CD4-positive, alpha-beta T cell treated with Interleukin-6 at 100 ng/mL for 8 hours (primary cell): ENCODE measurements at places on chromosomes 12 and 14.

DNA sequence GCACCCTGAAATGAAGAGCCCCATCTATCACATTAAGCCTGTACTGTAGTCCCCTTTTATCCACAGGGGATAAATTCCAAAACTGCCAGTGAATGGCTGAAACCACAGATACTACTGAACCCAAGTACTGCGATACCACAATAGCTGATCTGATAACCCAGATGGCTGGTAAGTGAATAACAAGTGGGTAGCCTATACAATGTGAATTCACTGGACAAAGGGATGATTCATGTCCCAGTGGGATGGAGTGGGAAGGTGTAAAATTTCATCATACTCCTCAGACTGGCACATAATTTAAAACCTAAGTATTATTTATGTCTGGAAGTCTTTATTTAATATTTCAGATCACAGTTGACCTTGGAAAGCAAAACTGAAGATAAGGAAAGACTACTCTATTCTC is 201.3 kb downstream of the GPHN start:
- DNase-seq, result no peak

GRCh38 chr12:32736445-32736844 is 19.3 kb downstream of the YARS2 start:
- no peak for DNase-seq

DNA sequence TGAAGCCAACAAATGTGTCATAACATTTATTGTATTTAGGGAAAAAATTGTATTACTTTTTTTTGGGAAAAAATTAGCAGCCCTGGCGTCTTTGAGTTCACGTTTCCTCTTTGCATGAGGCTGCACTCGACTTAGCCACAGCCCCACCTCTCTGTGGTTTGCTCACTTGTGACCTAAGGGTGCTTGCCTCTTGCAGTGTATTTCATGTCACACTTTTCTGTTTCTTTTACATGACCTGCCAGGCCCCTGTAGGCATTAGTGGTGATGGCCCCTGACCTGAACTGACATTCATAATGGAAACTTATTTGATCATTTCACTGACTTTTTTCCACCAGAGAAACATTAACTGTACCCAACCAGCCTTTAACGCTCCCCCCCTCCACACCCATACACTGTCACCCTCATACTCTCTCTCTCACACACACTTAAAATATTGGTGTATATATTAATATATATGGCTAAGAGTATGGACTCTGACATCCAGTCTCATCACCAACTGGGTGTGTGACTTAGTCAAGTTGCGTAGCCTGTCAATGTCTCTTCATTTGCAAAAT is 122.9 kb downstream of the PRKCH start:
- DNase-seq, result peak; percentile 68

- DNase-seq, result no peak
These were observed 15.2 kb upstream of the PTPRB start for GRCh38 chr12:70652451-70652850.

GRCh38 chr12:32702946-32703345 is 23.8 kb downstream of the DNM1L start:
- DNase-seq, result no peak

DNA sequence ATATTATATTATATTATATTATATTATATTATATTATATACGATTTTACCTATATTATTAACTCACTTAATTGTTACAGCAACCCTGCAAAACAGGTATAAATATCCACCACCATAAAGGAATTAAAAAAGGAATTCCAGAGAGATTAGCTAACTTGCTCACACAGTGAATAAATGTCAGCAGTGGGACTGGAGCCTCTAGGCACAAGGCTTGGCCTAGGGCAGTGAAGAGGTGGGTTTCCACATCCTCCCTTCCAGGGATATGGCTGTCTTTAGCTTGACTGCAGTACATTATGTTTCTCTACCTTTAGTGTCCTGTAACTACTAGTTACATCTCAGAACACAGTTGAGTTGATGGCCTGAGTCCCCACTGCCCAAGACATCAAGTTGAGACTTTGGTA is 166.9 kb downstream of the SLC15A5 start:
- DNase-seq, result no peak

DNA sequence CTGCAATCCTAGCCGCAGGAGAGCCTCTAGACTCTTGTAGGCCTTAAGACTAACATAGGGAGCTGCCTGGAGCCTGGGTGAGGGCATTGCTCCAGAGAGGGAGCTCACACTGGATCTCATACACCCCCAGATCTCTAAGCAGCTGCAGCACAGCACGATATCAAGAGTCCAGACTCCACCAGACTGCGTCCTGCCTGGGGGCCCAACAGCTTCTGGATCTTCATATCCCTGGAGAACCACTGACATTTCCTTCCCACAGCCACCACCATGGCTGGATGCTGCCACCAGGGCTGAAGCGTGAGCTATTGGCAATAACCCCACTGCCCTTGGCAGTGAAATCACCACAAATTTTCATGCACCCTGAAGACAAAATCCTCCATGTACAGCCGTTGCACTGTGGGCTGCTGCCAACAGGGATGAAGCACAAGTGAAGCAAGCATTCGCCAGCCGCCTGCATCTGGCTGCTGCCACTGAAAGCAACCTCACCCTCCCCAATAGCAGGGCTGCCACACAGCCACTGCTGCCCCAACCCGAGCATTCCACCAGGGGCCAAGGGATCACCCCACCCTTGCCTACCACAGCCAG is 28.2 kb downstream of the CACNA2D4 start:
- DNase-seq, result no peak

GRCh38 chr14:101198398-101199027 is 295.0 kb upstream of the RTL1 start:
- no peak for DNase-seq

DNA sequence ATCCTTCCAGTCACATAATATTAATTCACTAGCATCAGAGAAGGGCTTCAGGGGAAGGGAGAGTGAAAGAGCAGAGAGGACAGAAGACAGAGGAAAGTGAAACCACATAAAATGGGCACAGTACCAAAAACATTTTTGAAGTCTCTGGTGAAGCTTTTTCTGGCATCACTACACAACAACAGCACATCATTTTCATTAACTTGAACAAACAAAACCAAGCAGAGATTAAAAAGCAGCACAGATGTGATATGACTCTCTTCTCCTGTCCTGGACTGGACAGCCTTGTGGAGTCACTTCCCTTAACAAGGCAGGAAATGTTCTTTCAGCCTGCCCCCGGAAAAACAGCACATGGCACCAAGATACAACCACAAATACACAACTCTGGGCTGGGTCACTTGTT is 112.0 kb downstream of the TSPAN8 start:
- DNase-seq, result no peak

- DNase-seq, result peak; percentile 65
These were observed 6.1 kb upstream of the AMIGO2 start for GRCh38 chr12:47085815-47086252.

DNA sequence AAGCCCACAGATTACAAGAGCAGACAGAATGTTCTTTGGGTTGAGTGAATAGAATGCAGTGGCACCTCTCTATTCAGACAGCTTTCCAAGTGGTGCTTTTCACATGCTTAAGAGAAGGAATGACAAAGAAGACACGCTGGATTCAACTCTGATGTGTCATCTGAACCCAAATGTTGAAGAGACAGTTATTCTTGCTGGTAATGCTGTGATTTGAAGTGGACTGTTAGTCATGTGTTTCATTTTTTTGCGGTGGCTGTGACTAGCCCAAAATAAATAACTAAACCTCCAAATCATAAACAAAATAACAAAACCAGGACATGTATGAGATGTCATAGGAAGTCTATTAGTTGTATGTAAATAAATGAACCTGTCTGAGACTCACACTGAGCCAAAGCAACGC is 391.8 kb upstream of the PRICKLE1 start:
- no peak for DNase-seq

DNA sequence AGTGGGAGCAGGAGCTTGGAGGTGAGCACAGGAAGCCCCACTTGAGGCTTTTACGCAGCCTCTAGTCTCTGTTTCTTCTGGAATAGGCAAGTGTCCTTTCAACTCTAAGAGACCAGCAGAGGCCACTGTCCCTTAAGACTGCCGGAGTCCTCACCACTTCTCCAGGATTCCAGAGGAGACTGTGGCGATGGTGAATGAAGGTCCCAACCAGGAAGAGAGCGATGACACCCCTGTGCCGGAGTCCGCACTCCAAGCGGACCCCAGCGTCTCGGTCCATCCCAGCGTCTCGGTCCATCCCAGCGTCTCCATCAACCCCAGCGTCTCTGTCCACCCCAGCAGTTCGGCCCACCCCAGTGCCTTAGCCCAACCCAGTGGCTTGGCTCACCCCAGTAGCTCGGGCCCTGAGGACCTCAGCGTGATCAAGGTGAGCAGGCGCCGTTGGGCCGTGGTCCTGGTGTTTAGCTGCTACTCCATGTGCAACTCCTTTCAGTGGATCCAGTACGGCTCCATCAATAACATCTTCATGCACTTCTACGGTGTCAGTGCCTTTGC is 442 bp downstream of the FLVCR2 start:
- no peak for DNase-seq

DNA sequence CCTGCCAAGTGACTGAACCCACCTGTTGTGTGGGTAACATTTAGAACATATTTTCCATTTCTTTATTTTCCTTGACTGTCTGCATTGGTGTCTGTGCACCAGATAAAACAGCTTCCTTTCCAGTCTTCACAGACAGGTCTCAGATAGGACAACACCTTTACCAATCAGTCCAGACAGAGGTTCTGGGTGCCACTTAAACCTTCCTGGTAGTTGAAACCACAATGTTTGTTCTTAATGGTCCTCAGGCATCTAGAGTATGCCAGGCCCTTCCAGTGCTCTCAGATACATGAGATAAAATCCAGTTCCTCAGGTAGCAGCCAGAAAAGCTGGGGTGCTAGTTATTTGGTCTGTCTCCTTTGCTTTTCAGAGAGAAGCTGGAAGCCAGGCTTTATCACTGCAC is 7.0 kb upstream of the CLEC2D start:
- DNase-seq, result peak; percentile 22

GRCh38 chr12:46503637-46504175 is 131.1 kb upstream of the SLC38A2 start:
- no peak for DNase-seq

- peak; percentile 41 for DNase-seq
These were observed 3.9 kb upstream of the POC1B start for GRCh38 chr12:89529738-89530137.

GRCh38 chr12:91264178-91264577 is 81.6 kb upstream of the DCN start:
- DNase-seq, result no peak

GRCh38 chr12:1429980-1430379 is 164.4 kb downstream of the FBXL14 start:
- DNase-seq, result no peak

GRCh38 chr12:56231184-56231582 is 1.3 kb downstream of the SLC39A5 start:
- no peak for DNase-seq

GRCh38 chr12:93098077-93098476 is 169.0 kb upstream of the EEA1 start:
- DNase-seq, result peak; percentile 54

DNA sequence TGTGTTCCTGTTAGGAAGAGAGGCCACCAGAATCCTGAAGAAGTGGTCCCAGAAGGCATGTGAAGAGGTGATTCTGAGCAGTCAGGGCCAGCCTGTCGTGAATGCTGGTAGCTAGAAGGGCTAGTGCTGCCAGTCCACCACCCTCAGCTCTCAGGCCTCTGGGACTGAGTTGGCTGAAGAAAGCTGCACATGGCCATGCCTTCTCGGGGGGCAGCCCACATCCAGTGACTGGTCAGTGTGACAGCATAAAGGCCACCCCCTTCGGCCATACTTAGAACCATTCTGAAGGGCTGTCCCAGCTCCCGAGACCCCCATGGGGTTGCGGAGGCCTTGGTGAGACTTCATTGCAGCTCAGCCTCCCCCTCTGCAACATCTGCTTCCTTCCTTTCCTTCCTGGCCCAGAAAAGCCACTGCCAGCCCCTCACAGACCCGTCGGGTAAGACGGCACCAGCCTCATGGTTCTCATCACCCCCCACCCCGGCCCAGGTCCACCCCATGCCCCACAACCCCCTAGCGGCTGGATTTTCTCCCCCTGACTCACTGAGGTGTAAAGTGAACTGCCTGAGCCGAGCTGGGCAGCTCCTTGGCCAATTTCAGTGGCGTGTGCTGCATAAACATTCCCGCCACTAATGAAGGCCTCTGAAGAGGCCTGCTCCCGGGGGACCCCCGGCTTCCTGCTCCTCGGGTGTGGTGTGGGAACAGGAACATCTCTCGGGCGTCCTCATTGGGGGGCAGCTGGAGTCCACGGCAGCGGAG is 49.5 kb upstream of the DIO3 start:
- no peak for DNase-seq

DNA sequence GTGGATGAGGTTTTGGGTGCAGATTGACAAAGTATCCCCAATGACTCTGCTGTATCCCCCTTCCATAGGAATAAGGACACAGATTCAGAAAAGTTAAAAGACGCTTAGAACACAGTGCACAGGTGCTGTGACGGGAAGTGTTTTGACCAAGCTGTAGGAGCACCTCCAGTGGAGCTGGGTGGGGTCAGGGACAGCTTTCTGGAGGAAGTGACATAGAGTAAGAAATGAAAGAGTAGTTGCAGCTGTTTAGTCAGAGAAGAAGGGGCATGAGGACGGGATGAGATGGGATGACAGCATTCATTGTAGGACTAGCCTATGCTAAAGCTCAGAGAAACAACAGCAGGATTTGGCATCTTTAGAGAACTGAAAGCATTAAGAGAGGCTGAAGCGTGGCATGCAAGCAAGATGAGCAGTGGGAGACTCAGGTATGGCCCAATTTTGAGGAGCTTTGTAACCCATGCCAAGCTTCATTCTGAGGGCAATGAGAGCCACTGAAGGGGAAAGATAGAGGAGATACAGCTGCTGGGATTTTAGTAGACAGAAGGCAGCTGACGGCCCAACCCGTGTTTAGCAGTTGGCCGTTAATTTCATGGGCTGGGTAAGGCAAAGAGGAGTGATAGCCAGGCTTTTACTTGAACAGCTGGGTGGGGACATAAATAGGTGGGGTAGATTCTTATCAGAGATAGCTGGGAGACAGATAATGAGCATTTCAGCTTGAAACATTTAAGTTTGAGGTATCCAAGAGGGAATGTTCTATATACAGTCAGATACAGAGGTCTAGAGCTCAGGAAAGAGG is 131.8 kb upstream of the KRAS start:
- peak; percentile 51 for DNase-seq

DNA sequence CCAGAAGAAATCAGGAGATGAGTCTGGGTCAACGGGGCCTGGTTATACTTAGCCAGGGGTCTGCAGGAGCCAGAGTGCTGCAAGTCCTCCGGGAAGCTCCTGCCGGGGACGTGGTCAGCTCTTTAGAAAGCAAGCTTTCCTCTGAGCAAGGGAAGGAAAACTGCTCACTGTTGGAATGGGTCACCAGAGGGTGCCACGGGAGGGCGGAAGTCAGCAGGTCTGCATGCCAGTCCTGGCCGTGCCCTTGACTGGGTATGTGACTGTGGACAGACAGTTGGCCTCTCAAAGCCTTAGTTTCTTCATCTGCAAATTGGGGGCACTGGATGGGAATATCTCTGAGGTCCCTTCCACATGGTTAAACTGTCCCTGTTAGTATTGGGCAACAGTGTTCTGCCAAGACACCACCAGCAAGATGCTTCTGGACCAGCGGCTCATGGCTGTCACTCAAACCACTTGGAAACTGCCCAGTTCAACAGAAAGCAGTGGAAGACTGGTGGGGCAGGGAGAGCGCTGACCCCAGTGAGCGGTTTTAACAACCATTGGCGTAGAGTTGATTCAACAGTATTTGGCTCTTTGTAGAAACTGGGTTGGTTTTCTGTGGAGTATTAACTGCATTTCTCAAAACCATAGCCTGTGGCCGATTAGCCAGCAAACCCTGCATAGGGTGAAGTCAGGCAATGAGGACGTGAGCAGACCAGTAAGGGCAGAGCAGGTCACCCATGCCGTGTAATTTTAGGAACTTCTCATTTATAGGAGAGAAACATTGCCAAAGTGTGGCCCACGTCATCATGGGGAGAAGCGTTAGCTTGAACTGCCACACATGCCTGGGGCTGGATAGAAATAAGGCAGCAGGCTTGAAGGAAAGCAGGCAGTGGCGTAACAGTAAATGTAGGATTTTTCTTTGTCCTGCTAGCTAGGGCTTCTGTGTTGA is 163.9 kb upstream of the PRMT8 start:
- DNase-seq, result no peak
